ENCODE measurements at places on chromosomes 2 and 18.

DNA sequence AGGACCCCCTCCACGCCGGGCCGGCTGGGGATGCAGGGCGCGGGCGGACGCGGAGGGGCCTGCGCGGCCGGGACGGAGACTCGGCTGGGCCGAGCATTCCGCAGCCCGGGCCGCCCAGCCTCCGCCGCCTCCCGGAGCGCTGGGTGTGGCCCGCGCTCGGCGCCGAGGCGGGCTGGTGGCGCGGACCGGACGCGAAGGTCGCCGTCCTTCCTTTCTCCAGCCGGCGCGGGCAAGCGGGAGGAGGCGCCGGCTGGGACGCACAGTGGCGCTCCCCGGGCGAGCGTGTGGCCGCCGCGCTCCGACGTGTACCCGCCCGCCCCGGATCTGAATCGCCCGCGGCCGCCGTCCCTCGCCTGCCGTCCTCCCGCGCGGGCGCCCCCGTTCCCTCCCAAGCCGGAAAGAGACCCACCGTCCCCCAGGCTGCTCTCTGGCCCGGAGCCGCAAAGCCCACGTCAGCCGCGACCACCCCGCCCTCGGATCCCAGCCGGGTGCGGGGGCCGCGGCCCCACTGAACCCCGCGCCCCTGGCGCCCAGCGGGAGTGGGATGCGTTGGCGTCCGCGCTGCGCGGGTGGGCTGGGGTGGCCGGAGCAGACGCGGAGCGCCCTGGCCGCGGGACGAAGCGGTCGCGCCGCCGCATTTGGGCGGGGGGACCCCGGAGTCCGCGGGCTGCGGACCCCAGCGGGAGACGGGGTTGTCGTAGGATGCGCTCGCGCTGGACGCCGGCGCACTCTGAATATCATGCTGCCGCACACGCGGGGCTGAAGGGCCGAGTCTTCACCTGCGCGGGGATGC lies 634 bp downstream of the SPATS2L start:
- peak; percentile 3 for DNase-seq

GRCh38 chr2:190674966-190675650 lies 26.2 kb downstream of the NAB1 start:
- DNase-seq, result no peak

- no peak for DNase-seq
Observed at GRCh38 chr2:62443886-62444285, 62.1 kb downstream of the TMEM17 start.

DNA sequence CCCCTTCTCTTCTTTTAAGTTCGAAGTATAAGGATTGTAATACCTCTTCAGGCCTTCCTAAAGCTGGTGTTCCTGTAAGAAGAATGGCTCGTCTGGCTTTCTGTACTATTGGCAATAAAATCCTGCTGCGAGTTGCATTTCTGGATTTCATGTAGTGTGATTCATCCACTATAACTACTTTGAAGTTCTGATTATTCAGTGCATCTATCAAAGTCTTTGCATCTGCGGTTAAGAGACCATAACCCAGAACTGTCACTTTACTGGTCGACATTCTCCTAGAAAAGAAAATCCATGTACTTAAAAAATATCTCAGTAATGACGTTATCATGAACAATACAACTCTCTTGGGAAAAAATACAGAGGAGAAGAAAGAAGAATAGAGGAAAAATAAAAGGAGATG lies 181.1 kb downstream of the ZRANB3 start:
- DNase-seq, result no peak

DNA sequence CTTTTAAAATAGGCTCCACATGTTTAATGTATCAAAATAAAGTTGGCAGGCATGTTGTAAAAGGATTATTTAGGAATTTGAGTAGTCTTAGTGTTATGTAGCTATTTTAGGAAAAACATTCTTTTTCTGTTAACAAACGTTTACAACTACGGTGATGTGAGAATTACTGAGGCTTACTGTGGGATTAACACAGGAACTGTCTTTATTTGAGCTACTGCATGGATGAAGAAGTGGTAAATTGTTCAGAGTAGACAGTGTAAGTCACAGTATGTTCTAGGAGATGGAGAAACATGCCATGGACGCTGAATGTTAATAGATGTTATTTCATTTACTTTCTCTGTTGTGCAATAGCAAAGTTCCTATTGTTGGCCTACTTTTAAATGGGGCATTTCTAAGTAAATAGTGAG lies 1.6 kb downstream of the PPM1B start:
- no peak for DNase-seq

GRCh38 chr2:168850846-168851245 lies 39.4 kb downstream of the SPC25 start:
- DNase-seq, result no peak

Measured in T-helper 2 cell (primary cell).